ENCODE measurements at places on chromosomes 3 and 15.
A peak's percentile ranks its signal among the peaks of the same experiment; 100 is the strongest.

DNA sequence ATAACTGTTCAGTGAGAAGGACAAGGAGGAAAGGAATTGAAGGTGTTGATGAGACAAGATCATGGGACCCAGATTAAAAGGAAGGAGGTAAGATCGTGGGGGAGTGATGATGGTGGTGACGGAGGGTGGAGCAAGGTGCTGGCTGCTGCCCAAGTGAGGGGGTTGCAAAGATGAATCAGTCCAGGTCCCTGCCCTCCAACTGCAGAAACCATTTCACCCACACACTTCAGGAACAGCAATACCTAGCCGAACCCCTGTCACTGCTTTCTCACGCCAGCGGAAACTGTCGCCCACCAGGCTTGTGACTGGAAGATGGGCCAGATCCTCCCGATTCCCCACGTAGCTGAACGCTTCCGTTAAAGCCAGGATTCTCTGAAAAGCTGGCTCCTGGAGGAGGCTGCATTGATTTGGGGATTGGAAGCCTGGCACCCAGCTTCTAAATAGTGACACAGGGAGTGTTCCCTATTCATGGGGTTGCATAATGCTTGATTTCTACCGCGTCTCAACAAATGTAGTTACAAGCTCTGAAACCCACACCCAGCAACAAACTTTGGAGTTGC is 3.2 kb upstream of the LSG1 start:
- DNase-seq, result no peak

DNA sequence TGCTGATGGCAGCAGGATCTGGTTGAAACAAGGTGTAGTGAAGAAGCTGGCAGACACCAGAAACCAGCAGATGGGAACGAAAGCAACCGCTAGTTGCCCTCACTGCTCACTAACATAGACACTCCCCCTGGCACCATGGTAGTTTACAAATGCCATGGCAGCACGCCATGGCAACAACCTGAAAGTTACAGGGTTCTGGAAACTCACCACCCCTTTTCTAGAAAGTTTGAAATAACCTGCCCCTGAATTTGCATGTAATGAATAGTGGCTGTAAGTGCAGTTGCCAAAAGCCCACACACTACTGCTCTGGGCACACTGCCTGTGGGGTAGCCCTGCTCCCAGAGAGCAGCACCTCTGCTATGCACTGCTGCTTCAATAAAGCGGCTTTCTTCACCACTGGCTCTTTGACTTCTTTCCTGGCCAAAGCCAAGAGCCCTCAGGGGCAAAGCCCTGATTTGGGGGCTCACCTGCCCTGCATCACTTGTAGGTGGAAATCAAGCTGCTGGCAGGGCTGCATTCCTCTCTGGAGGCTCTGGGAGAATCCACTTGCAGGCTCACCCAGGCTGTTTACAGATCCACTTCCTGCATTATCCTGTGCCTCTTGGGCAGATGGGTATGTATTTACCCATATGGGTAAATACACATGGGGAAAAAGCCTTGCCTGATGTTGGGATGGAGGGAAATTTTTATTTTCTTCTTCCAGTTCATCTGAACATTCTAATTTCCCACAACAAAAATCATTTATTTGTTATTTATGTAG is 2.0 kb upstream of the GP9 start:
- peak; percentile 36 for DNase-seq

DNA sequence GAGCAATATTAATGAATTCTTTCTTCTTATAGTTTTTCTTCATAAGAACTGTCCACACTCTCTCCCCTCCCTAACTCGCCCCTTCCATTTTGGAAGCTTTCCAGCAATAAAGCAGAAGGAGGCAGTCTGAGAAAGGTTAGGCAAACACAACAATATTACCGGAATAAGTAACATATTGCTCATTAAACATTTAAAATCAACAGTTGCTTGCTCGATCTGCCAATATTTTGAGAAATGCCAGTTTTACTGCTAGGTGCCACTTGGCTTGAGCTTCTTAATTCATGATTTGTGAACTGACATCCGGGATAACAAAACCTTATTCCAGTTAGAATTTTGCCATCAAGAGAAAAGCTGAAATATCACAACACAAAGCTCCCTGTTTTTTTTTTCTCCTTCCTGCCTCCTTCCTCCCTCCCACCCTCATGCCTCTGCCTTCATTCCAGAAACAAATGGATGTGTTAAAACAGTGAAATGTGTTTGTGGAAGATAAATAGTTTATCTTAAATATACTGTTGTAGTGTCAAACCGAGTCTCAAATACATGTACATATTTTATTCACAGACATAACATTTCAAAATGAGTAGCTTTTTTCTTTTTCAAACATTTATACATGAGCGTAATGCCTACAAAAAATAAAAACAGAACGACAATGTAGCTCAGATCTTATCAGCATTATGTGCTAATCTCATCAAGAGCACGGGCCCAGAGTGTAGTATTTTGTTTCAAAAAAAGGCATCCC is 253.7 kb downstream of the GAP43 start:
- no peak for DNase-seq

GRCh38 chr3:5093731-5094130 is 28.4 kb upstream of the ARL8B start:
- no peak for DNase-seq

GRCh38 chr3:76463501-76463900 is 576.4 kb upstream of the ROBO2 start:
- DNase-seq, result no peak

DNA sequence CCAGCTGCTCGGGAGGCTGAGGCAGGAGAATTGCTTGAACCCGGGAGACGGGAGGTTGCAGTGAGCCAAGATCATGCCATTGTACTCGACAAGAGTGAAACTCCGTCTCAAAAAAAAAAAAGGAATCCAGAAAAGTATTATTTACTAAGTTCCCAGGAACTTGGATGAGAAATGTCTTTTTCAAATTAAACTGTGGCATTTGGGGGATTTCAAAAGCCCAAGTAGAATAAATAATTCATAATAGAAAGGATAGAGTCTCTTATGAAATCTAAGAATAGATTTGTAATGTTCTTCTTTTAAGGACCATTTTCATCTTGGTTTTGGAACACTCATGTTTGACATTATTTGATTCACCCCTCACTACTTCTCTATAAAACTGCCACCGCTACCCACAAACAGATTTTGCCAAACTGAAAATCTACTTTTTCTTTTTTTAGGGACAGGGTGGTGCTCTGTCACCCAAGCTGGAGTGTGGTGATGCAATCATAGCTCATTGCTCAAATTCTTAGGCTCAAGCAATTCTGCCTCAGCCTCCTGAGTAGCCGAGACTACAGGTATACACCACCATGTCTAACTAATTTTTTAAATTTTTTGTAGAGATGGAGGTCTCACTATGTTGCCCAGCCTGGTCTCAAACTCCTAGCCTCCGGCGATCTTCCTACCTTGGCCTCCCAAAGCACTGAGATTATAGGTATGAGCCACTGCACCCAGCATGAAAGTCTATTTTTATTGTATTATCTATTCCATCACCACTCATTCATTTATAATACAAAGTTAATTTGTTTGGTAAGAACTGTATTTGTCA is 99.3 kb downstream of the SENP2 start:
- no peak for DNase-seq

- DNase-seq, result no peak
These were observed 60.2 kb downstream of the DENND4A start for GRCh38 chr15:65731926-65732325.

DNA sequence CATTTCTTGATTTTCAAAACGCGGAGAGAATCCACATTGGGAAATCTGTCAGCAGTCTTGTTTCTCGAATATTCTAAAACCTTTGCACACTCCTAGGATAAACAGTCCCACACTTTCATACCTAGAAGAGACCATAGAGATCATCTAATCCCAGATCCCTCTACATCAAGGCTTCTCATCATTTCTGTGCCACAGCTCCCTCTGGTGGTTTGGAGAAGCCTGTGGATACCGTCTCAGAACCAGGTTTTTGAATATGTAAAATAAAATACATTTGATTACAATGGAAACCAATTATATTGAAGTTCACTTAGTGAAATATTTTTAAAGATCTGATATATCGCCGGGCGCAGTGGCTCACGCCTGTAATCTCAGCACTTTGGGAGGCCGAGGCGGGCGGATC is 211.9 kb upstream of the GOLGA6L4 start:
- DNase-seq, result no peak

DNA sequence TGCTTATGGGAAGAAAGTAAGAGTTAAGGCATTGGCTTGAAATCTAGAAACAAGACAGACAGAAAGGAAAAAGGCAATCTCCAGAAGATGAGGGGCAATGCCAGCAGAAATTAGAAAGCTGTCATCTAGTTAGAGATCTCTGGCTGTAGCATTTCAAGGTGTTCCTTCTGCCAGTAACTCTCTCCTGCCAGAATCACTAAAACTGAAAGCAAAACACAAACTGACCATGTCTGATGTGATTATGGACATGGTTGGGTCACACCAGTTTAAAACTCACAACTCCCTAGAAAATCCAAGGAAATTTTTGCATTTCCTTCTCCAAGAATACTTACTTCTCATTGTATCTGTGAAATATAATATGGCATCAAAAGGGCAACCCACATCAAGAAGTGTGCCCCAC is 82.9 kb downstream of the LDHAL6B start:
- DNase-seq, result no peak

DNA sequence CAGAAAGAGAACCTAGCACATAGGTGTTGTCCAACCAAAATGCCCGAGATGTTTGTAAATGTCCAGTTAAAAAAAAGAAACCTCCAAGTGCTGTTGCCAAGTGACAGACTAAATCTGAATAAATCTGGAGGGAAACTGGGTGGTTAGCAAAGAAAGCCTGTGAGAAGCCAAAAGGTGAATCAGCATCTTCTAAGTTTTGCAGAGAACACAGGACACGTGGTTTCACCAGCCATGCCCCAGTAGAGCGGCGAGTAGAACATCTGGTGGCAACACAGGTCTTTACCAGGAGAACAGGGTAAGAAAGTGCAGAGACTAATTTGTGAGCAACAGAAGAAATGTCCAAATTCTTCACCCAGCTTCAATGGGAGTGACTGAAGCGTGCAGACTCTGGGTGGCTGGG is 986.0 kb downstream of the ROBO2 start:
- DNase-seq, result no peak

GRCh38 chr15:31330836-31331235 is 4.2 kb downstream of the KLF13 start:
- peak; percentile 73 for DNase-seq

GRCh38 chr3:148075771-148076716 is 621.7 kb upstream of the AGTR1 start:
- no peak for DNase-seq

DNA sequence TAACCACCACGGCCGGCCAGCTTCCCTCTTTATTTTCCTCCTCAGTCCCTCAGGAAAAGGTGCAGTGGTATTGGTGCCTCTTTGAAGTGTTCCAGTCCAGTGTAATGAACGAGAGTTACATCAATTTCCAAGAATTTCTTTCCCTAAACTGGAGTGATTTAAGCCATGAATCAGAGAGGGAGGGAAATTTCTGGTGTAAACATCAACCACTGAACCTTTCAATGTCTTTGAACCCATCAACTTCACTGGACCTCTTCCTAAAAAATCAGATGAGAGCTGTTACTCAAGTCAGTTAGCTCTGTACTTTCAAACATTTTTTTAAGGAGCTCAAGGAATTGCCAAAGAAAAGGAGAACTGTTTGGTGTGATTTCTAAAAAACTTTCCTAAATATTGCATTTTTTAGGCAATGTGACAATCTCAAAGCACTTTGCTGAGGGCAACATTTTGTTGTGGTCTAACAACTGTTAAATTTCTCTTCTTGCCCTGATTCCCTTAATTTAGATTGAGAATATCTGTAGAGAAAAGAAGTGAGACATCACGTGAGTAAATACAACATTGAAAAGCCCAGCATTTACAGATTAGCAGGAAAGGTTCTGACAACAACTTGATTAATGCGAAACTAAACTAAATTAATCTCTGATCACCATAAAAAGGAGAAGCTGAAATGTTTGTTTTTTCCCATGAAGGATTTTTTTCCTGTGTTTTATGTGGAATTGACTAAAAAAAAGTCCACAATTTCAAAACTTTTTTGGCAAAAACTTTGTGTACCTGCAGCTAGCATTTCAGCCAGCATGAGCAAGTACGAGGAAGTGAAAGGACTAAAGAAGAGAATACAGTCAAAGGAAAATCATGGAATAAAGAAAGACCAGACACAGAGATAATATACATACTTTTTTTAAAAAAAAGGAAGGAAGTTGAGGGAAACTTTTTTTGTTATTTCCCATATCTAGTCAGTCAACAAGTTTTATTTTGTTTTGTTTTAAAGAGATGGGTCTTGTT is 9.1 kb upstream of the DAZL start:
- no peak for DNase-seq

DNA sequence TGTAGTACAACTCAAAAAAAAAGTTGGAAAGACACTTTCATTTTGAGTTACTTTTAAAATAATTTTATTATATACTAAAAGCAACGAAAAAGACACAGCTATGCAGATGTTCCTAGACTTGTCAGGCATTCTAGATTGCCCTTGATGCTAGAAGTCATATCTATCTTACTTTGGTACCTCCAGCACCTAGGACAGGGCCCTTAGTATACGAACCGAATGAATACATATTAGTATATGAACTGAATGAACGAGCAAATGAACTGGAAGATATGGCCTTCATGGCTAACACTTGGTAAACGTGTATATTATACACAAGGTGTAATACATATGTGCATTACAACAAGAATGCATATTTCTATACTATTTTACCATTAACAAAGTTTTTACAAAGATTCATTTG is 24.1 kb downstream of the ATP13A5 start:
- no peak for DNase-seq

- no peak for DNase-seq
These were observed 7.1 kb upstream of the LXN start for GRCh38 chr3:158679547-158680000.

- no peak for DNase-seq
These were observed 32.0 kb upstream of the CASR start for GRCh38 chr3:122151480-122151879.

DNA sequence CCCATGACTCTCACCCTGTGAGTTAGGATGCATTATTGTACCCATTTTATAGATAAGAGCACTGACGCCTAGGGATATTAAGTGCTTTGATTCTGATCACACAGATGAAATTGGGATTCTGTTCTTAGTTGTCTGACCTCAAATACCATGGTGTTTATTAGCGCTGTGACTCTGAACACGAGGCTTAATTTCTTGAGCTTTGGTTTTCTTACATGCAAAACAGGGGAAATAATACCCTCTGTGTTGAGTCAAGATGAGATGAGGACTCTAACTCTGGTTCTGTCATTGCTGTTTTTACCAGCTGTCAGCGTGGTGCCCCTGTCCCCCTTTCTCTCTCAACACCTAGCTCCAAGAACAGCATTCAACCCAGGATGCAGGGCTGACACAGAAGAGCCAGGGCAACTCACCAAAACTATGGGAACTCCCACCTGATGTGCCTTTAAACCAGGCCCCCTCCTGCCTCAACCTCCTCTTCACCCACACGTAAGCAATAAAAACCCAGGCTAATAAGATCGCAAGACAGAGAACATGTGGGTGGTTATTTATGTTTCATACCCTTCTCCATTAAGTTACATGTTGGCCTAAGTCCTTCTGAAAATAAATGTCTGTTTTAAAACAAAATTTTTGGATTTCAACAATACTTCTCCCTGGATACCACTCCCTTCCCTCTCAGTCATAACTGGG is 100.1 kb upstream of the SPATA12 start:
- DNase-seq, result no peak

GRCh38 chr15:68512598-68512997 is 66.2 kb upstream of the CORO2B start:
- DNase-seq, result no peak

- DNase-seq, result no peak
These were observed 80.7 kb downstream of the TIGIT start for GRCh38 chr3:114374433-114374990.

GRCh38 chr3:58055314-58055713 is 47.1 kb downstream of the FLNB start:
- no peak for DNase-seq
